ENCODE measurements at places on chromosomes 13 and 19. TPM values are rescaled to one million over a fixed set of nuclear protein-coding genes. Genes with fewer than 3 reads are reported as not detected.

The MBD3L1 gene
- total RNA-seq, result not detected

The NKG7 gene
- total RNA-seq, result not detected

The ZNF529 gene
- 9.1 TPM for total RNA-seq

The GNG7 gene
- 4.3 TPM for total RNA-seq

The ADAMTS10 gene
- 39.6 TPM for total RNA-seq

The OXGR1 gene
- total RNA-seq, result 11.9 TPM

The ZNF284 gene
- total RNA-seq, result 1.2 TPM

The FNDC3A gene
- total RNA-seq, result 22.3 TPM

The POLR1D gene
- 197 TPM for total RNA-seq

The TMEM143 gene
- 8.3 TPM for total RNA-seq

The SIGLEC7 gene
- total RNA-seq, result not detected

The CPB2 gene
- total RNA-seq, result 0.38 TPM

The ZNF665 gene
- total RNA-seq, result 17.0 TPM

The ZNF134 gene
- total RNA-seq, result 19.3 TPM

The PRR19 gene
- 0.97 TPM for total RNA-seq

The KIR2DL4 gene
- 0.83 TPM for total RNA-seq

The AMER2 gene
- total RNA-seq, result not detected

The ZNF98 gene
- total RNA-seq, result 1.9 TPM

The FUT3 gene
- 1.3 TPM for total RNA-seq

The DACT3 gene
- total RNA-seq, result 1.8 TPM

The MCF2L gene
- total RNA-seq, result 25.4 TPM

The CEACAM4 gene
- total RNA-seq, result not detected

The EFNA2 gene
- total RNA-seq, result not detected

The SEMA6B gene
- 1.5 TPM for total RNA-seq

The ZNF558 gene
- total RNA-seq, result 29.7 TPM

The AP1M2 gene
- total RNA-seq, result 28.9 TPM

The PLIN4 gene
- total RNA-seq, result 17.3 TPM

The RCBTB2 gene
- 2.9 TPM for total RNA-seq

The RNF225 gene
- total RNA-seq, result not detected

The ZNF724 gene
- total RNA-seq, result 3.9 TPM

The TPTE2 gene
- total RNA-seq, result not detected

The PCSK4 gene
- 3.5 TPM for total RNA-seq

The DLL3 gene
- not detected for total RNA-seq

The KLHL26 gene
- 6.9 TPM for total RNA-seq

The ZFP14 gene
- total RNA-seq, result 5.3 TPM

The GAPDHS gene
- total RNA-seq, result 8.4 TPM

The PEX11G gene
- 5.2 TPM for total RNA-seq

The SELENOV gene
- total RNA-seq, result not detected

The CDC37 gene
- 112 TPM for total RNA-seq

The C3 gene
- total RNA-seq, result 73.2 TPM

The GJA3 gene
- not detected for total RNA-seq

The GPR108 gene
- total RNA-seq, result 52.9 TPM

The HTR2A gene
- total RNA-seq, result not detected

The APOC4 gene
- not detected for total RNA-seq

The MTMR6 gene
- 12.4 TPM for total RNA-seq

The PSPN gene
- 1.4 TPM for total RNA-seq

The YIF1B gene
- 24.6 TPM for total RNA-seq

The KCTD4 gene
- total RNA-seq, result 2.3 TPM

The C1QTNF9B gene
- not detected for total RNA-seq

The ZNF571 gene
- 2.7 TPM for total RNA-seq

Data from suprapubic skin (tissue), 4 donors.